ENCODE measurements at places on chromosomes 13 and 19.

GRCh38 chr19:16024266-16025107, 51.8 kb upstream of the TPM4 start:
- DNase-seq, result no peak

DNA sequence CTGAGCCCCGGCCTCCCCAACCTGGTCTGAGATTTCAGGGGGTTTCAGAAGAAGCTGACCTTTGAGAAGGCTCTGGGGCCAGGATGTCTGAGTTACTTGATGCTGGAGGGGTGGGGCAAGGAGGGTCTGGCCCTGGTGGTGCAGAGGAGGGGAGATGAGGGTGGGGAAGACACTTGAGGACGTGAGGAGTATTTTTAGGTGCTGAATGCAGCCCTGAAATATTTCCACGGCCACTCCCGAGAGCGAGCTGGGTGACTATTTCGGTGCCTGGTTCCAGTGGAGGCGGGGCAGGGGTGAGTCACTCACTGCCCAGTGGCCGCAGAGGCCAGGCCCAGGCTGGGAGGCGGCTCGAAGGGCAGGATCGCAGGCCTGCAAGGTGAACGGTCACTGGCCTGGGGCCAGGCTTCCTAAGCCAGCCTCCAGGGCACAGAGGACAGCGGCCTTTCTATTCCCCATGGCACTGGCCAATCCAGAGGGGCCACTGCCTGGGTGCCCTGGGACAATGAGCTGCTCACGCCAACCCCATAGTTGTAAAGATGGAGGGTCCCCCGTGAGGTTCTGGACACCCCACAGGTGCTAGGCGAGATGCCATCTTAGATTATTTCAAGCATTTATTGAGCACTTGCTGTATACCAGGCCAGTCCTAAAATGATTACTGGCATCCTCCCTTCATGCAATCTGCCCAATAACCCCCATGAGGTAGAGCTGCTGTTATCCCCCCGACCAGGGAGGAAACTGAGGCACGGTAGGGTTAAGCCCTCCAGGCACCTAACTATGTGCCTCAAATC, 19.7 kb upstream of the JUND start:
- no peak for DNase-seq

GRCh38 chr19:38707512-38708114, 36.7 kb downstream of the CAPN12 start:
- DNase-seq, result no peak

DNA sequence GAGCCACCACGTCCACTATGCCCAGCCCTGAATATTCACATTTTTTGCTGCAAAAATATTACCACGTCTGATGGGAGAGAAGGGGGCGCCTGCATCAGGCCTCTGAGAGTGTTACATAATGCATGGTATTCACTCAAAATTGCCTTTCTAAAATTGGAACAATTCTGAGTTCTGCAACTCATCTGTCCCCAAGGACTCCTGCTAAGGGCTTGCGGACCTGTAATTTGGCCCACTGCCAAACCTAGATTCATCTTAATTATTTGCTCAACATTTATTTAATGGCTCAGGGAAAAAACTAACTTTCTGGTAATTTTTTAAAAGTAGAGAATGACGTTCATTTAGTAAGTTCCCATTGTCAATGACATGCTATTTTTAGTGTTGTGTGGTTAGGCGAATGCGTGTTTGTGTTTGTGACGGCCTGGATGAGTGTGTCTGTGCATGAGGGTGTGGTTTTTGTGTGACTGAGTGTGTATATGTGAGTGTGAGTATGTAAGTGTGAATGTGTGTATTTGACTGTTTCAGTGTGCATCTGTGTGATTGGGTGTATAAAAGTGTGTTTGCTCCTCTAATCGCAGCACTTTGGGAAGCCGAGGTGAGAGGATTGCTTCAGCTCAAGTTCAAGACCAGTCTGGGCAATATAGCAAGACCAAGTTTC, 8.8 kb downstream of the INAFM1 start:
- no peak for DNase-seq

- no peak for DNase-seq
Observed at GRCh38 chr19:2270423-2271233, 11.3 kb downstream of the PEAK3 start.

GRCh38 chr19:34193876-34194275, 21.6 kb downstream of the LSM14A start:
- DNase-seq, result no peak

GRCh38 chr19:43651758-43652545, 12.3 kb upstream of the CADM4 start:
- no peak for DNase-seq

DNA sequence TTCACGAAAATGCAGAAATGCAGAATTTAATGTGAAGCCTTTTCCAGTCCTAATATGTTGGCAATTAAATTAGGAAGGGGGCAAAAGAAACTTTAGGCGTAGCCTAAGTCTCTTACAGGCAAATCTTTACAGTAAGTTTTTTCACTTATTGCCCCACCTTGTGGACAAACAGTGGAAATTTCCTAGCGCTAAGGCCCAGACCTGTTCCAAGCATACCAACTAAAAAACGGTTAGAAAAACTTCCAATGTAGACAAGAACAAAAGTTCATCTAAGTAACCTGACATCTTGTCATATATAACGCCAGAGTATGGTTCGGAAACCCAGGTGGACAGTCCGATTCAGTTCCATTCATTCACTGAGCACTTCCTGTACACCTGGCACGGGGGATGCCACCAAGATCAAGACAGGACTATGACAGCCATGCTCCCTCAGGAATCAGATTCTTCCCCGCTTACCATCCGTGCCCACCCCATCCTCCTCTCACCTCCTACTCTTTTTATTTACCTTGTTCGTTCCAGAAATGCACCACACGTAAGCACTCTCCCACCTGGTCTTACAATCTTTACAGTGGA, 4.9 kb downstream of the ZAR1L start:
- DNase-seq, result no peak

DNA sequence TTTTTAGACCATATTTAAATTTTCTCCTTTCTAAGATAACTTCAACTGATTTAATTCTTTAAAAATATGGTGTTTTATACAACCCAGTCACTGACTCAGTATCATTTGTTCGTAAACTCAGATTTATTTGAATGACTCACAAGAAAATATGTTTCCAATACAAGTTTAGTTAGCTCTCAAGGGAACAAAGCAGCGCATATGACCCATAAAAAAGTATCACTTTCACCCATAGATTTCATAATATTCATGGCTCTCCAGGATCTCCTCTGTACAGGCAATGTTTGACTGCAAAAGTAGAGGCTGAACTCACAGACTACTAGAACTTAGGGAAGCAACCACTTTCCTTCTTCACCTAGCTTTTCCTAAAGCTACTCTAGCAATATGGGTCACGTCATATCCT, 405.6 kb upstream of the PCDH9 start:
- no peak for DNase-seq

DNA sequence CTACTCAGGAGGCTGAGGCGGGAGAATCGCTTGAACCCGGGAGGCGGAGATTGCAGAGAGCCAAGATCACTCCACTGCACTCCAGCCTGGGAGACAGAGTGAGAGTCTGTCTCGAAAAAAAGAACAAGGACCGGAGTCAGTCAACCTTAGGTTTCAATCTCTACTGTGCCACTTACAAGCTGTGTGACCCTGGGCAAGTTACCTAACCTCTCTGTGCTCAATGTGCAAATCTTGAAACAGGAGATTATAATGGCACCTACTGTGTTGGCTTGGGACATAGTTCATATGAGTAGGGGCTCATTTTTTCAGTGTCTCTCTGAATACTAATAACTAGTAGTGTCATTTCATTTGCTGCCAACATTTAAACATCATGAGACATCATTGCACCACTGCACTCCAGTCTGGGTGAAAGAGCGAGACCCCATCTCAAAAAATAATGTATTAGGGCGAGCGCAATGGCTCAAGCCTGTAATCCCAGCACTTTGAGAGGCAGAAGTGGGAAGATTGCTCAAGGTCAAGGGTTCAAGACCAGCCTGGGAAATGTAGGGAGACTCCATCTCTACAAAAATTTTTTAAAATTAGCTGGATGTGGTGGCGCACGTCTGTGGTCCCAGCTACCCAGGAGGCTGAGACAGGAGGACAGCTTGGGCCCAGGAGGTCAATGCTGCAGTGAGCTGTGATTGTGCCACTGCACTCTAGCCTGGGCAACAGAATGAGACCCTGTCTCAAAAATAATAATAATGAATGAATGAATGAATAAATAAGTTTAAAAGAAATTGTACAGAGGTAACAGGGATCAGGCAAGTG, 5.5 kb downstream of the C3 start:
- no peak for DNase-seq

DNA sequence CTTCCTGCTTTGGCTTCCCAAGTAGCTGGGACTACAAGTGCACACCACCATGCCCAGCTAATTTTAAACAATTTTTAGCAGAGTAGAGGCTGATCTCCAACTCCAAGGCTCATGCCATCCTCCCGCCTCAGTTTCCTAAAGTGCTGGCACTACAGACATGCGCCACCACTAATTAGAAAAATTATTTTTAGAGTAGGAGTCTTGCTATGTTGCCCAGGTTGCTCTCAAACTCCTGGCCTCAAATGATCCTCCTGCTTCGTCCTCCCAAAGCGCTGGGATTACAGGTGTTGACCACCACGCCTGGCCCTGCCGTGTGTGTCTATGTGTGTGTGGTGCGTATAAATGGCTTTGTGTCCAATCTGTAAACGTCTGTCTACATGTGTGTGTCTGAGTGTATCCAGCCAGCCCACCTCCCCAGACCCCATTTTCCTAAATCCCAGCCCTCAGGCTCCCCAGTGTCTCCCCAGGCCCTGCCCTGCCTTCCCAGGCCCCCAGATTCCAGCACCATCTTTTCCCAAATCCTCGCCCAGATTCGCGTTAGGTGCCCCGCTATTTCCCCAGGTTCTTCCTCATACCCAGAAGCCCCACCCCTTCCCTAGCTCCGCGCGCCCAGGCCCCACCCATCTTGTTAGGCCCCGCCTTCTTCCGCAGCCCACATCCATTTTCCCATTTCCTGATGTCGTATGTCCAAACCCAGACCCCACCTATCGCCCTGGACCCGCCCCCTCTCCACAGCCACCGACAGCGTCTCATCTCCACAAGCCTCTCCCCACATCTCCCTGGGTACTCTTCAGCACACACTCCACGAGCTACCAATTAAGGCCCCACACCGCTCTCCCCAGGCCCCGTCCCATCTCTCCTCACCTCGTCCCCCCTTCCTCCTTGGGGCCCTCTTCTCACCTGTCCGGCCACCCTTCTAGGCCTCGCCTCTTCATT, 24.9 kb downstream of the SLC8A2 start:
- DNase-seq, result no peak

DNA sequence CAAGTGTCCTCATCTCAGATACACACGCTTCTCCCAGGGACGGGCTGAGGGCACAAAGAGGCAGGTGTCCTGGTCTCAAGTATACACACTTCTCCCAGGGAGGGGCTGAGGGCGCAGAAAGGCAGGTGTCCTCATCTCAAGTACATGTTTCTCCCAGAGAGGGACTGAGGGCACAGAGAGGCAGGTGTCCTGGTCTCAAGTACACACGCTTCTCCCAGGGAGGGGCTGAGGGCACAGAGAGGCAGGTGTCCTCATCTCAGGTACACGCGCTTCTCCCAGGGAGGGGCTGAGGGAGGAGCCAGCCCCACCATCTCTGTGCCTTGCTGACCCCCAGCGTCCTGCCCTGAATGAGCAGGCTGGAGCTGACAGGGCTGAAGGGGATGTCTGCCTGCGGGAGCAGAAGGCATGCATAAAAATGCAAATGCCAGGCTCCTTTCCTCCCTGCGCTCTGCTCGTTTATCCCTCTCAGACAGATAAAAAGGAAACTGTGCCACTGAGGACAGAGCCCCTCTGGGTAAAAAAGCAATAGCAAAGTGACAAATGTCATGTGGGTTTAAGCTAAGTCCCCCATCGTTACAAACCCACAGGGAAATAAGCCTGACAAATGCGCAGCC, 96.1 kb upstream of the UQCRFS1 start:
- no peak for DNase-seq

DNA sequence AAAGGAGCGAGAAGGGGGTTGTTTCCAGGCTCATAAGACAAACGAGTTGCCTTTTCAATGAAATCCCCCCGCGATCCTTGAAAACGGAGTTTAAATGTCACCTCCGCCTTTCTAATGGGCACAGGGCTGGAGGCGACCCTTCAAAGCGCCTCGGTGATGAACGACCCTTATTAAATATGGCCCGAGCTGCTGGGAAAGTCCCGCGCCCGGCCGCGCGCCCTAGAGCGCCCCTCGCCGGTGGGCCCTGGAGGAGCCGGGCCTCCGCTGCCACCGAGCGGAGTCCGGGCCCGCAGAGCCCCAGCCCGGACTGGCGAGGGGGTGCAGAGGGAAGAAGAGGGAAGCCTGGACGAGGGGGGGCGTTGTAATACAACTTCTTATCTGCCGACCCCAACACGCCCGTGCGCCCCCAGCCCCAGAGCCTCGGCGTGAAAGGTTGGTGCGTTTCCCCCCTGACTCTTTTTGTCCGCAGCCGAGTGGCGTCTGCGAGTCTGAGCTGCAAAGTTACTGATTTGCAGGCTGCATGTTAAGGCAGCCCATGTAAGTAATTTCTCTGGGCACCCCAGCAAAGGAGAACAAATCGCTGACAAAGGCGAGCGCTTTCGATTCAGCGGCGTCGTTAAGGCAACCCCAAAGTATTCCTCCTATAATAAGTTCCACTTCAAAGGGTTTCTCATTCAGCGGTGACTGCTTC, 11.9 kb downstream of the ZIC5 start:
- DNase-seq, result no peak

GRCh38 chr13:66821551-66821950, 408.6 kb downstream of the PCDH9 start:
- no peak for DNase-seq

DNA sequence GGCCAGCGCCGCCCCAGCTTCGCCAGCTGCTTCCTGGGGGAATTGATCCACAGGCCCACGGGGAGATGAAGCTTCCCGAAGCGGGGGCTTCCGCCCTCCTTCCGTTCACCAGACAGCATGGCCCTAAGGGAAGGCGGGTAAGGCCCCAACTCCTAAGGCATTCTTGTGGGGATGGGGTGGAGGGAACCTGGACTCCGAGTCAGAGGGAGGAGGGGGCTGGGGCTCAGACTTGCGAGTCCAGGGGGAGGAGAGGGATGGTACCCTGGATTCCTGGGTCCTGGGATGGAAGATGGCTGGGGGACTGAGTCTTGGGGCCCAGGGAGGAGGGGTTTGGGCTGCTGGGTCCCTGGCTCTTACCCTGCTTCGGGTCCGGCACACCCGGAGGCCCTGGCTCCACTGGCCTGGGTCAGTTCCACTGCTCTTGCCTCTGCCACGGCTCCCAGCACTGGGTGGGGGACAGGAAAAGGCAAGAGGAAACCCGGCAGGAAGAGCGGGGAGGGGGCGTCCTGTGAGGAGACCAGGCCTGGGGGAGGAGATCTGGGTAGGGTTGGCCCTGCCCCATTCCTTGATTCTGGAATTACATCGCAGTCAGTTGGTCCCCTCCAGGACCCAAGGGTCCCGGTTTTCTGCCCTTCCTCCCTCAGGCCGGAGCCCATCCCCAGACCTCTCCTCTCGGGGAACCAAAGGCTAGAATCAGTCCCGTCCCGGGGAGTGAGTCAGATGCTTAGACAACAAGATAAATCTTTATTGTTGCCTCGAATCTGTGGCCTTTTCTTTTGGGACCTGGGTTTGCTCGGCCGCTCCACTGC, at the start of gene RASIP1:
RASIP1 (minus strand) TSS at position 447 of the 809 bp plus-strand sequence; CDS start at position 119, 328 bp downstream.
- DNase-seq, result no peak

DNA sequence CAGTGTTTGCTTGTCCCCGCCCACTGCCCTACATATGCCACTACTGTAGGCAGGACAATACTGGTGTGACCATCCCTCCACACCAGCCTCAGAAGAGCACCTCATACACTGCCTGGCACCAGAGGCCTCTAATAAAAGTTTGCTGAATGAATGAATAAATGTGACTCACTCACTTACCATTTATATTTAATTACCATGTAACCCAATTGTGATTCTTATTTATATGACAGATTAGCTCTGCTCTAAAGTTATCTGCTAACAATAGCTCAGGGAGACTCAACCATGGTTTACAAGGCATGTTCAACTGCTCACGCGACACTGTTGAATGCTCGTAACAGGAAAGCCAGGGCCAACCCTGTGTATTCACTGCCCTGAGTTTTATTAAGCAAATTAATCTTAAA, 66.0 kb upstream of the DOCK9 start:
- DNase-seq, result no peak

All from cortex of kidney (tissue), 1 donor.